ENCODE measurements at places on chromosomes 2 and 18.

GRCh38 chr2:202314116-202314515 lies 48.6 kb downstream of the NOP58 start:
- DNase-seq: no peak

- DNase-seq: peak; percentile 68
These were observed 2.9 kb downstream of the LRATD1 start for GRCh38 chr2:14635391-14635871.

GRCh38 chr2:86695053-86695691 lies 24.9 kb upstream of the RMND5A start:
- peak; percentile 98 for DNase-seq

DNA sequence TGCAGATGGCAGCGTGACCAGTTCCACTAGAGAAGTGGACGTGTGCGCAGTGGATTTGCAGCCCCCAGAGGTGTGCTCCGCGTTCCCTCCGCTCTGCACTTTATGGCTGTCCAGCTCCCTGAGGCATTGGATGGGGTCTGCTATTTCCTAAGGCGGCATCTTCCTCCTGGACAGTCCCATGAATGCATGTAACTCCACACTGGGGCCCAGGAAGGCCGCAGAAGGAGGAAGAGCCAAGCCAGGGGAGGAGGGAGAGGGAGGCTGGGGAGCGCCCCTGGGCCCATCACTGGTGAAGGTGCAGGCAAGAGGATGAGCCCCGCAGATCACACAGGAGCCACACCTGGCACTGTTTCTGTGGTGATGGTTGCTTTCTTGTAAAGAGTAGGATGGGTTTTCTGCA lies 99.1 kb downstream of the PTGR3 start:
- DNase-seq: no peak

DNA sequence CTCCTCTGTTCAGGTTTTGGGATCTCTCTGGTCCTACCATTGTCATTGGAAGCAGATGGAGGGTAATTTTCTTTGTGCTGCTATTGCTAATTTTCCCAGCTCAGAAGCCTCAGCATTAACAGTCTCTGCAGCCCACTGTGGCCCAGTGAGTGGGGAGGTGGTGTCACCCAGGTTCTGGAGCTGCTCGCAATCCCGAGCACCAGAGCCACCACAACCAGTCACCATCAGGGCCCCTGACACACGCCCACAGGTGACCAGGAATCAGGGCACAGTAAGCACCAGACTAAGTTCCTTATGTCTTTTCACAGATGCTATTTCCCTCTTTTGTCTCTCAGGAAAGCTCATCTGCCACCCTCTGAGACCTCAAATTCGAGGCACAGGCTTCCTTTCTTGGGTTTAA lies 87.9 kb downstream of the SEPTIN10 start:
- DNase-seq: no peak

GRCh38 chr2:9112079-9112721 lies 94.4 kb upstream of the ASAP2 start:
- DNase-seq: peak; percentile 77

- no peak for DNase-seq
These were observed 85.8 kb upstream of the NEUROD1 start for GRCh38 chr2:181766129-181766528.

Measured in Caki2 (cell line).